Endothelial cell (in vitro differentiated cells): ENCODE measurements at places on chromosomes 4 and X.

- DNase-seq: no peak
These were observed 33.9 kb downstream of the KLHL15 start for GRCh38 chrX:23993012-23993633.

GRCh38 chr4:148980782-148981480 is 538.7 kb upstream of the NR3C2 start:
- DNase-seq: no peak

- DNase-seq: no peak
These were observed 17.0 kb upstream of the AP1AR start for GRCh38 chr4:112214390-112215264.

GRCh38 chr4:108092288-108092687 is 76.4 kb downstream of the LEF1 start:
- no peak for DNase-seq

- DNase-seq: no peak
These were observed 3.8 kb upstream of the MAGEA8 start for GRCh38 chrX:149877157-149877556.

DNA sequence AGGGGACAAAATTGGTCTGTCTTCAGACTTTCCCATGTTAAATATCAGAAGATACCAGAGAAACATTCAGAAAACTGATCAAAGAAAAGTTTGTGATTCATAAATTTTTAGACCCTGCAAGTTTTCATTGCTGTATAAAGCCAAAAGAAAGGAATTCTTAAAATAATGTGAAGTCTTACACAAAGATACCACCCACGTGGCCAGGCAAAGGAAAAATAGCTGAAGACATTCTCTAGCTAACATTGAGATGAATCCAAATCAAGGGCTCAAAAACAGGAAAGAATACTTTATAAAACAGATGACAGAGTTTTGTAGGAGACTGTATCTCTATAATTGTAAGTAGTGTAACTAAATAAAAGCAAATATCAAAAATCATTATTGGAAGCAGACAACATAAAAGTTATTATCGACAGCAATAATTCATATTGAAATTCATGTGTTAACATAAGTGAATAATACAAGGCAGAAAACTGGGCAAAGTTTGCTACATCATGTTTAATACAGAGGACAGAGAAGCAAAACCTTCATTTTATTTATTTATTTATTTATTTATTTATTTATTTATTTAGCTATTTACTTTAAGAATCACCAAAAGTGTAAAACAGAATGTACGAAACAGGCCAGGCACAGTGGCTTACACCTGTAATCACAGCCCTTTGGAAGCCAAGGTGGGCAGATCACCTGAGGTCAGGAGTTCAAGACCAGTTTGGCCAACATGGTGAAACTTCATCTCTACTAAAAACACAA is 204.6 kb upstream of the SLIT2 start:
- no peak for DNase-seq

DNA sequence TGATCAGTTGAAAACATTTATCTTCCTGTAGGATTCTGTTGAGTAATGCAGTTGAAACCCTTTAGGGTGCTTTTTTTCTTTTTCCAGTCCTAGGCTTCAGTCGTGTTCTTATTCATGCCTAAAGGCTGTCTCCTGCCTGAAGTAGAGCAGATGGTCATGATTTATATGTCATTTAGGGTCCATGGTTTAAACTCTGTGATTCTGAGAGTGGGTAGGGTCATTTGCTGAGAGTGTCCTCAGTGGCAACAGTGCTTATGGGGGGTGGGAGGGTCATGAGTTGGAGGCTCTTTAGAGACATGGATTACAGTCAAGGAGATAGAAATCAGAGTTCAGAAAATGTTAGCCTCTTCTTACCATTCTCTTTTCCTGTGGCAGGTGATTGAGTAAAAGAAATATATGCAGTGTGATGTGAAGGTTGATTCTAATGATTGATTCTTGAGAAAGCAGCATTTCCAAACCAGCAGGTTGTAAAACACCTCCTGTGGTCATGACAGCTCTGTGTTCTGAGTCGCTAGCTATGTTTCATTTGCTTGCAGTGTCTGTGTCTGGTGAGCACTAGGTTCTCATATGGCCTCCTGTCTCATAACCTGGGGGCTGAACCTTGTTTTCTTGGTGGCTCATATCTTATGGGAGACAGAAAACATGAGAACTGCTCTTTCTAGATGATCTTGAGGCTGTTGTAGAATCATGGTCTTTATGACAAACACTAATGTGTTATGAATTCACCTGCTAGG is 60.4 kb downstream of the JADE1 start:
- no peak for DNase-seq
